Neural crest cell (in vitro differentiated cells): ENCODE measurements at places on chromosomes 12 and 14. TPM values are rescaled to one million over a fixed set of nuclear protein-coding genes. Genes with fewer than 3 reads are reported as not detected.
A peak's percentile ranks its signal among the peaks of the same experiment; 100 is the strongest.

CHFR gene
- total RNA-seq: 39.0 and 39.9 TPM in 2 replicates

TBC1D30 gene
- 2.0 and 2.6 TPM in 2 replicates for total RNA-seq

SERPINA5 gene
- total RNA-seq: 1.0 and 1.4 TPM in 2 replicates

OASL gene
- total RNA-seq: not detected in 2 replicates

CMA1 gene
- total RNA-seq: not detected in 2 replicates

FOXG1 gene
- total RNA-seq: 0.07 TPM in 1 of 2 replicates, not detected in the other

SYT1 gene
- 17.4 and 19.5 TPM in 2 replicates for total RNA-seq

DNA sequence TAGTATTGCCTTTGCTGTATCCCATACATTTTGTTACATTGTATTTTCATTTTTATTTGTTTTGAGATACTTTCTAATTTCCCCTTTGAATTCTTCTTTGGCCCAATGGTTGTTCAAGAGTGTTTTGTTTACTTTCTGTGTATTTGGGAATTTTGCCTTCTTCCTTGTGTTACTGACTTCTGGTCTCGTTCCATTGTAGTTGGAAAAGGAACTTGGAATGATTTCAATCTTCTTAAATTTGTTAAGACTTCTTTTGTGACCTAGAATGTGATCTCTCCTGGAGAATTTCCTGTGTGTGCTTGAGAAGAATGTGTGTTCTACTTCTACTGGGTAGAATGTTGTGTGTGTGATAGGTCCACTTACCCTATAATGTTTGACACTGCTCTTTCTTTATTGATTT, 304.4 kb upstream of the RTL1 start:
- DNase-seq: no peak
- no peak overlapping the region for H3K4me3 ChIP-seq
- H3K4me1 ChIP-seq: no peaks in the 10 kb centered on the region
- peaks cover 28% of the 10 kb centered on the region for H3K36me3 ChIP-seq

GRCh38 chr12:106585521-106586277, 2.9 kb downstream of the RFX4 start:
- peak overlapping the region; percentile 60 for H3K27ac ChIP-seq
- H3K27me3 ChIP-seq: peaks cover 78% of the 10 kb centered on the region
- peaks cover 52% of the 10 kb centered on the region for H3K4me1 ChIP-seq
- peak; percentile 35 for DNase-seq
- no peaks in the 10 kb centered on the region for H3K36me3 ChIP-seq

DNA sequence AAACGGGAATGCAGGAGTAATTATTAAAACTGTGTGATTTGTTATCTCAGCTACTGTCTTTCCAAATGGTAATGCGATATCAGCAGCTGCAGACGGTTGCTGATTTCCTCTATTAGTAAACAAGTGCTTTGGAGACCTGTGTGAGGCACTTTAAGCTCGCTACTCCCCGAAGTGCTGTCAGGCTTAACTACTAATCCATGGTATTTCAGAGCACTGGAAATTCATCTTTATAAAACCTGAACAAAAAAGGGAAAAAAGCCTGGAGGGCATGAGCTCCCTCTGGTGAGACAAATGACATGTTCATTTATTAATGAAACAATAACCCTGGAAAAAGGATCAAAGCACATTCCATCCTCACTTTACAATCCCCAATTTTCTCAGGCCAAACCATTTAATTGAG, 143.6 kb upstream of the OTX2 start:
- H3K27ac ChIP-seq: no peak overlapping the region
- H3K4me1 ChIP-seq: peaks cover 13% of the 10 kb centered on the region
- no peaks in the 10 kb centered on the region for H3K36me3 ChIP-seq
- no peak for DNase-seq
- H3K4me3 ChIP-seq: no peak overlapping the region

GRCh38 chr12:108635201-108635996, 1.7 kb upstream of the SELPLG start:
- H3K4me1 ChIP-seq: peaks cover 53% of the 10 kb centered on the region
- H3K36me3 ChIP-seq: no peaks in the 10 kb centered on the region
- no peak overlapping the region for H3K4me3 ChIP-seq
- H3K27me3 ChIP-seq: peaks cover 3% of the 10 kb centered on the region
- DNase-seq: no peak

DNA sequence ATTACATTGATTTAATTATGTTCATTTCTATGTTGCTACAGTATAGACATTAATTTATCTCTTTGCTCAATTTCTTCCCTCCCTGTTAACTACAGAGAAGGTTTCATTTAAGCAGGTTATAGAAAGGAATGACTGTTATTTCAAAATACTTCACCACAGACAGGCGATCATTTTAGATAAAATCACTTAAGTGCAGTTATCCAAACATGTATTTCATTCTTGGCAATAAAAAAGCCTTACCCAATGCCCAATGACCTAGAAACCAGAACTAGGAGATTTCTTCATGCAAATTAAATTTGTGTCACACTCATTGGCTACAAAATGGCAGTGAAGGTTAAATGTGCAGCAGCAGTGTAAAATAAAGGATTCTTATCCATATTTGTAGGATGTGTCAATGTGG, 266.4 kb downstream of the KCNH5 start:
- no peaks in the 10 kb centered on the region for H3K36me3 ChIP-seq
- no peak overlapping the region for H3K27ac ChIP-seq
- H3K4me1 ChIP-seq: peaks cover 7% of the 10 kb centered on the region
- no peak overlapping the region for H3K4me3 ChIP-seq
- H3K27me3 ChIP-seq: peaks cover 8% of the 10 kb centered on the region

DNA sequence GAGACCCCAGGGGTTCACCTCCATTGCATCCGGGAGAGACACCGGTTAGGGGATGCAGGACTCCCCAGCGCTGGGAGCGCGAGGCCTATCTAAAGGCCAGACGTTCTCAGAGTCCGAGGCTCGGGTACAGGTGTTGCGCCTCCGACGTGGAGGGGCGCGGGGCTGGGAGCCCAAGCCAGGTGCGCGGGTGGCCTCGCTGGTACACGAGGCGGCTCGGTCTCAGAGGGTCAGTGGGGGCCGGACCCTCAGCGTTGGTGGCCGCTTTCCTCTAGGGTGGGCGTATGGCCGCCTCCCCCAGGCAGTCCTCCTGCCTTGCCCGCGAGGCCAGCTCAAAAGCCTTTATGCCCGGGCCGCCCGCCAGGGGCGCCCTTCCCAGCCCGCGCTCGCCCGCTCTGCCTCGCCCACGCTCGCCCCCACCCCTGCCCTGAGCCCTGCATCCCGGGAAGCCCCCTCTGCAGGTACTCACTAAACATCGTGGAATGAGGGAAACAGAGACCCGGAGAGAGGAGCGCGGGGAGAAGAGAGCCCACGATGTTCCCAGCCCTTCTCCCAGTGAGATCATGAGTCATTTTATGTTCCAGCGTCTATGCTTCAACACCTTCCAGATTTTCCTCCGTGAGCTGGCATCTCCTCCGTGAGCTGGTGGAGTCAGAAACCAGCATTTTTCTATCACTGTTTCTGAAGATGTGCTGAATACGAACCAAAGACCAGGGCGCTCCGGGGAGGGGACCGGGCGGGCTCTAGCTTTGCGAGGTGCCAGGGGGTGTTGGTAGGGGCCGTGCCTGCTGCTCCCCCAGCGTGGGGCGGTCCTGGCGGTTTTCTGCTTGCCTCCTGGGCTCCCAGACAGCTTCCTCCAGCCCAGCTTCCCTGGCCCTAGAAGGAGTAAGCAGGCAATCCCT, 73.8 kb downstream of the DIO3 start:
- no peaks in the 10 kb centered on the region for H3K36me3 ChIP-seq
- no peaks in the 10 kb centered on the region for H3K27me3 ChIP-seq
- H3K4me3 ChIP-seq: no peak overlapping the region
- no peak for DNase-seq
- H3K27ac ChIP-seq: no peak overlapping the region

- no peaks in the 10 kb centered on the region for H3K4me1 ChIP-seq
- H3K4me3 ChIP-seq: no peak overlapping the region
- no peak overlapping the region for H3K27ac ChIP-seq
- peaks cover 90% of the 10 kb centered on the region for H3K27me3 ChIP-seq
- no peak for DNase-seq
- no peaks in the 10 kb centered on the region for H3K36me3 ChIP-seq
These were observed 2.6 kb upstream of the NOS1 start for GRCh38 chr12:117363953-117364486.

GRCh38 chr12:16555630-16556029, 50.3 kb downstream of the LMO3 start:
- H3K4me3 ChIP-seq: no peak overlapping the region
- no peak overlapping the region for H3K27ac ChIP-seq
- H3K27me3 ChIP-seq: no peaks in the 10 kb centered on the region
- peaks cover 15% of the 10 kb centered on the region for H3K4me1 ChIP-seq
- DNase-seq: no peak
- H3K36me3 ChIP-seq: peaks cover 7% of the 10 kb centered on the region

- H3K27me3 ChIP-seq: no peaks in the 10 kb centered on the region
- no peak overlapping the region for H3K4me3 ChIP-seq
- H3K27ac ChIP-seq: no peak overlapping the region
- H3K4me1 ChIP-seq: peaks cover 13% of the 10 kb centered on the region
- peaks cover 4% of the 10 kb centered on the region for H3K36me3 ChIP-seq
- DNase-seq: no peak
These were observed 280.5 kb downstream of the FBXL14 start for GRCh38 chr12:1313906-1314305.
